ENCODE measurements at places on chromosomes 5 and 9. TPM values are rescaled to one million over a fixed set of nuclear protein-coding genes. Genes with fewer than 3 reads are reported as not detected.

The TMEM171 gene
- total RNA-seq, result not detected

- no peak for DNase-seq
Observed at GRCh38 chr9:134698111-134698510, 56.5 kb downstream of the COL5A1 start.

DNA sequence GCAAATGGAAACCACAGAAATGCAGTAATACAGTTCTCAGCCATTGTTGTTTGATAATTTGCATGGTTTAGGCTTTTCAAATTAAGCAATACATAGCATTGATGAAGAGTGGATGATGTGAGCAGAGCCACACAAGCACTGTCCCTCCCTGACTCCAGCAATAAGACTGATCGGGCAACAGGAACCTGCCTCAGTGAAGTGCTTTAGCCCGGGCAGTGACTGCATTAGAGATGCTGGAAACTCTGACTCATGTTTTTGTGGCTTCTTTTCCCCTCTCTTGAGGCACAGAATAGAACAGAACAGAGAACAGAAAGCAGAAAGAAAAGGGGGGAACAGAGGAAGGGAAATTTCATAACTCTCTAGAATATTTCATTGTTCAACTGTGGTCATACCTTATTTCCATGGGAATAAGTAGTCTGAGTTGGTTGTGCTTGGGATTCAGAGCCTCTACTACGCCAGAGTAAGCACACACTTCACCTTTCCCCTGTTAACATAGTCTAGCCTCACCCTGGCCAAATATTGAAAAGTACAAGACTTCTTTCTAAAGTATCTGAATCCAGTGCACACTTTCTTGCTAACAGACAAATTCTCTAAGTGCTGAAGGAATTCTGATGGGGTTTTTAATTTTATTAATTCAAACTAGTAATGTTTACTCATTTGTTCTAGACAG lies 164.8 kb upstream of the VCAN start:
- peak; percentile 5 for DNase-seq

DNA sequence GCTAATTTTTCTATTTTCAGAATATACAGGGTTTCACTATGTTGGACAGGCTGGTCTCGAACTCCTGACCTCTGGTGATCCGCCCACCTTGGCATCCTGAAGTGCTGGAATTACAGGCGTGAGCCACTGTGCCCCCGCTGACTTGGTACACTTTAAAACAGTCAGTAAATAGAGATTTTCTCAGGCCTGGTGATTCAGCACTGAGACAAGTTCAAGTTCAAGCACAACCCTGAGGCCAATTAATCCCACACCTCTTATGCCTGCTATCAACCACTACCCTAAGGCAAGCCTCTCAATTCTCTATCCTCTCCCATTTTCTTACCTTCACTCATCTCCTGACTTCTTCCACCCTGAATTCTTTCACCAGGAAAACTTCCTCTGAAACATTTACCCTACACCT lies 18.9 kb downstream of the MUSK start:
- no peak for DNase-seq

The PIP5K1B gene
- 28.2 TPM for total RNA-seq

GRCh38 chr9:13804532-13804931 lies 509.4 kb downstream of the NFIB start:
- no peak for DNase-seq

GRCh38 chr5:138139781-138140090 lies 508 bp upstream of the NME5 start:
- DNase-seq, result no peak

DNA sequence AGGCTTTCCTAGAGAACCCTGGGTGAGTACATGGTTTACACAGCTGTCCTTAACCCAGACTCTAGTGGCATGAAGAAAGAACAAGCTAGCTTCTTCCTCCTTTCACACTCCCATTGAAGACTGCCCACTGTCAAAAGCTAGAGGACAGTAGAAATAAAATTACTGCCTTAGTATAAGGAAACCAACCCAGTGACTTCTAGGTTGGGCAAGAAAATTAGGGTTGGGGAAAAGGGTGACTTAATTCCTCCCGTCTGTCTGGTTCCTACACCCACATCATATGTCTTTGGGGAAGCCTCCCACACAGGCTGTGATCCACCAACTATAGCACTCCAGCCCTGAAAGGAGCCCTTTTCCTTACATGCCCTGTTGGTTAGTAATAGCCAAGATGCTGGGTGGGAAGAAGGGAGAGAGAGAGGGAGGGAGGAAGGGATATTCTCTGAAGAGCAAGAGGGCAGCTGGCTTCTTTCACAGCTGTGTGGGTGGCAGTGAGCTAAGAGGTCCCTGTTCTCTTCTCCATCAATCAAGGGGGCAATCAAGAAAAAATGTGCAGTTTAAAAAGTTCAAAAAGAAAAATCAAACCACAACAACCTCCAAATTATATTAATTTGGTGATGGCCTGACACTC lies 21.7 kb downstream of the HBEGF start:
- DNase-seq, result no peak

GRCh38 chr5:150129813-150130492 lies 25.7 kb downstream of the PDGFRB start:
- DNase-seq, result peak; percentile 58

Measured in B cell (primary cell).